ENCODE measurements at places on chromosomes 5 and 9.
A peak's percentile ranks its signal among the peaks of the same experiment; 100 is the strongest.

DNA sequence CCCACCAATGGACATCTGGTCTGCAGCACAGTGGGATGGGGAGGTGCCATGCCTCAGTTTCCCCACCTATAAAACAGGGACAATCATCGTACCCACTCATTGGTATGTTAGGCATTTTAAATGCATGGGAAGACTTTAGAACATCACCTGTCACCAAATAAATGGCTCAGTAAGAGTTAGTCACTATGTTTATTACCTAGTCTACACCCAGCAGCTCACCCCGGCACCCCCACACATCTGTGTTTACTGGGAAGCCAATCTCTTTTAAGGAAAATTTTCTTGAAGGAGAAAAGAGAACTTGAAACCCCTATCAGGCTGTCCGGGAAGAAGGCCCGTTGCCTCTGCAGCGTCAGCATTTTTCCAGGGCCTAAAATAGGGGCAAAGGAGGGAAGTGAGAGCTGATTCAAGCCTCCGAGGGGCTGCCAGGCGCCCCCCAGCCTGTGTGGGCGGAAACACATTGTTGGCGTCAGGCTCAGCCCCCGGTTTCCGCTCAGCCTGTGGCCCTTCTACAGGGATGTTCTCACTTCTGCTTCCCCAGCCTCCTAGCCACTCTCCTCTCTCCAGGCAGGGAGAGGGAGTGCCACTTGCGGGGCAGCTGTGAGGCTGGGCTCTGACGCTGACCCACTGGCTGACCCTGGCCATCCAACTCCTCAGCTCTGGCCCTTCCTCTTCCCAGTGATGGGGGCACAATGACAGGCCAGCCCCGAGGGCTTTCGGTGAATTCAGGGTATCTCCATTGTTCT is 4.6 kb downstream of the CSF1R start:
- DNase-seq: no peak

DNA sequence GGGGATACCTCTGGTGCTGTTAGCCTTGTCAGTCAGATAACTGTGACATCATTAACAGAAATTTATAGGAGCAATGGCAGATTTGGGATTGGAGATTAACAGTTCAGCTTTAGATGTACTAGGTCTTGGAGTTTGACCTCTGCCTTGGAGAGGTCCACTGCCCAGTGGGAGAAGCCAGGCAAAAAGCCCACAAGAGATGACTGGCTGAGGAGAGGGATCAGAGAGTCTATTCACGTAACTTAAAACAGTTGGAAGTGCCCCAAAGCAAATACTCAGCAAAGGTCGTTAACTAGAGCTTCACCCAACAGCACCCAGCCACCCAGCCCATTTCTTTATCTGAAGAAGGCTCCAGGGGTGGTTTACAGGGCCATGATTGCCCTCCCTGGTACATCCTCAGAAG is 232.7 kb upstream of the PPP1R2B start:
- DNase-seq: no peak

- no peak for DNase-seq
Observed at GRCh38 chr9:87653941-87654340, 72.0 kb upstream of the CTSL start.

- DNase-seq: peak; percentile 2
Observed at GRCh38 chr5:65721050-65721719, 724 bp downstream of the SGTB start.

GRCh38 chr5:1122511-1123294 is 10.8 kb upstream of the SLC12A7 start:
- no peak for DNase-seq

All from activated T-helper 9 cell treated with anti-CD3 and anti-CD28 coated beads, Interleukin-2, amount 50 U/mL, for 16 hours (primary cell).